ENCODE measurements at places on chromosomes 6 and 20. TPM values are rescaled to one million over a fixed set of nuclear protein-coding genes. Genes with fewer than 3 reads are reported as not detected.

- peaks cover 26% of the 10 kb centered on the region for H3K4me1 ChIP-seq
- no peak overlapping the region for H3K4me3 ChIP-seq
- H3K27ac ChIP-seq, result peak overlapping the region; percentile 74
- peak; percentile 21 for DNase-seq
Observed at GRCh38 chr20:37360391-37361115, 14.6 kb downstream of the SRC start.

- no peak overlapping the region for H3K27ac ChIP-seq
- H3K27me3 ChIP-seq, result no peaks in the 10 kb centered on the region
- peaks cover 47% of the 10 kb centered on the region for H3K4me1 ChIP-seq
- H3K4me3 ChIP-seq, result no peak overlapping the region
- DNase-seq, result no peak
Observed at GRCh38 chr6:16108419-16108818, 20.5 kb upstream of the MYLIP start.

DNA sequence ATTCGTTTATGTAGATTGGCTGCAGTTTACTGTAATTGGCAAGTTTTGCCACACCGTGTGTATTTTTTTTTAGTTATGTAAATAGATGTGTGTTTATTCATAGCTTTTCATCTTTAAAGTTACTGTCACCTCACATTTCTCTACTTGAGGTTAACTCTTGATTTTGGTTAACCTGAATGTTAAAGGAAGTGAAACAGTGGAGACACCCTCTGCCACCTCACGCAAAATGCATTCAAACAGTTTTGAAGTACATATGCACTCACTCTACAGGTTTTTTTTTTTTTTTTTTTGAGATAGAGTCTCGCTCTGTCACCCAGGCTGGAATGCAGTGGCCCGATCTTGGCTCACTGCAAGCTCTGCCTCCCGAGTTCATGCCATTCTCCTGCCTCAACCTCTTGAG, 17.7 kb downstream of the OR2A4 start:
- no peak for DNase-seq
- peaks cover 7% of the 10 kb centered on the region for H3K4me1 ChIP-seq
- H3K4me3 ChIP-seq, result no peak overlapping the region
- H3K27ac ChIP-seq, result no peak overlapping the region
- H3K36me3 ChIP-seq, result no peaks in the 10 kb centered on the region

DNA sequence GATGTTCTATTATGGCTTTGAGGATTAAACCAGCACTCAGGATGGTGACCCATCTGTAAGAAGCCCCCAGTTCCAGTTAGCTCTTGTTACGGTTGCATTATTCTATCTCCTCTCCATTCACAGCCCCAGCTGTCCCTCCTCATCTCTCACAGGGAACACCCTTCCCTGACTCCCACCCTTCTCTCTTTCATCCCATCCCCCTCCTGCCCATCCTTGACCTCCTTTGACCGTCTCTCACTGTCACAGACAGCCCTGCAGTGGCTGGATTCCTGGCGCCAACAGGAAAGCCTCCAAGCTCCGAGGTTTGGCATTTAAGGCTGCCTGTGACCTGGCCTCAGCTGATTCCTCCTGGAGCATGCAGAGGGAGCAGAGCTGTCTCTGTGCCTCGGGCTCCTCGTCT, 4.2 kb upstream of the BPIFB4 start:
- no peak for DNase-seq
- no peak overlapping the region for H3K27ac ChIP-seq
- no peaks in the 10 kb centered on the region for H3K27me3 ChIP-seq
- H3K4me1 ChIP-seq, result no peaks in the 10 kb centered on the region

GRCh38 chr6:106629103-106629858, at the start of the genes QRSL1 and RTN4IP1:
TSS of gene QRSL1 (plus strand) at chr6:106629578. CDS start at chr6:106629682, 104 bp downstream.
TSS of gene RTN4IP1 (minus strand) at chr6:106629498. CDS start at chr6:106629021, 477 bp downstream.
- peaks cover 4% of the 10 kb centered on the region for H3K4me1 ChIP-seq
- no peaks in the 10 kb centered on the region for H3K27me3 ChIP-seq
- peak; percentile 90 for DNase-seq
- peak within 1 kb of the TSS; percentile 94 for H3K27ac ChIP-seq
- H3K36me3 ChIP-seq, result no peaks in the 10 kb centered on the region

C6orf141 gene
- total RNA-seq, result 2.1 TPM

EYS gene
- total RNA-seq, result not detected
